ENCODE measurements at places on chromosomes 1 and 21.

- DNase-seq = no peak
These were observed 2.2 kb downstream of the PPP2R5A start for GRCh38 chr1:212287261-212287895.

- no peak for DNase-seq
These were observed 75.2 kb upstream of the LRRN2 start for GRCh38 chr1:204760757-204761156.

GRCh38 chr1:48931506-48932192 lies 155.0 kb upstream of the BEND5 start:
- DNase-seq = no peak

DNA sequence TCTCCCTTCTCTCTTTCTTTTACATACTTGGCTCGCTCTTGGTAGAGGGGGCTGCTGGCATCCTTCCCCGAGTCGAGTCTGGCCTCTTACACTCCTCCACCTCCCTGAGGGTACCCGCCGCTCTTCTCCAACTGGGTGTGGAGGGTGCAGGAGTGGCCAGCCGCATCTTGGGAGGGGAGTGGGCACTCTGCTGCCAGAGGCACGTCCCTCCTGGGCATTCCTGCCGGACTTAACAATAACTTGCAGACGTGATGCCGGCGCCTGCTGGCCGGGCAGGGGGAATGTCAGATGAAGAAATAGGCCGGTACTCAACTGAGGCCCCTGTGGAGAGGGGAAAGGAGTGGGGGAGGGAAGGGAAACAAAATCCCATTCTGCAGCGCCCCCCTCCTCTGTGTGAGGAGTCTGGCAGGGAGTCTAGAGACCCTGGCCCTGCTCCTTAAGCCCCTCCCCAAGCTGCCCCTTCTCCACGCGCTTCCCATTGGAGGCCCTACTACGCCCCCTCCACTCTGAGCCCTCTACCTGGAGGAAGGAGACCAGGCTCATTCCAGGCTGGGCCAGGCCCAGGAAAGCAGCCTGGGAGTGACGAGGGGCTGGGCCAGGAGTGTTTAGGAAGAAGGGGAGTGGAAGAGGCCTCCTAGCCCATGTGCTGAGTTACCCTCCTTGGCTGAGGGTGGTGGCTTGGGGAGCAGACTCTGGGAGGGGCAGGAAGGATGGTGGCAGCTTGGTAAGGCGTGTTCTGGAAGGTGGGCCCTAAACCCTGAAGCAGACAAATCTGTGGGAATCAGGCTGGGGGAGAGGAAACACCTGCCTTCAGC lies 1.8 kb downstream of the ATP2B4 start:
- DNase-seq = no peak

- no peak for DNase-seq
These were observed 87.3 kb downstream of the TBX15 start for GRCh38 chr1:118900643-118901440.

- no peak for DNase-seq
These were observed 291.2 kb downstream of the PTPRC start for GRCh38 chr1:198929961-198930599.

- no peak for DNase-seq
These were observed 16.8 kb upstream of the ARF1 start for GRCh38 chr1:228065543-228066347.

DNA sequence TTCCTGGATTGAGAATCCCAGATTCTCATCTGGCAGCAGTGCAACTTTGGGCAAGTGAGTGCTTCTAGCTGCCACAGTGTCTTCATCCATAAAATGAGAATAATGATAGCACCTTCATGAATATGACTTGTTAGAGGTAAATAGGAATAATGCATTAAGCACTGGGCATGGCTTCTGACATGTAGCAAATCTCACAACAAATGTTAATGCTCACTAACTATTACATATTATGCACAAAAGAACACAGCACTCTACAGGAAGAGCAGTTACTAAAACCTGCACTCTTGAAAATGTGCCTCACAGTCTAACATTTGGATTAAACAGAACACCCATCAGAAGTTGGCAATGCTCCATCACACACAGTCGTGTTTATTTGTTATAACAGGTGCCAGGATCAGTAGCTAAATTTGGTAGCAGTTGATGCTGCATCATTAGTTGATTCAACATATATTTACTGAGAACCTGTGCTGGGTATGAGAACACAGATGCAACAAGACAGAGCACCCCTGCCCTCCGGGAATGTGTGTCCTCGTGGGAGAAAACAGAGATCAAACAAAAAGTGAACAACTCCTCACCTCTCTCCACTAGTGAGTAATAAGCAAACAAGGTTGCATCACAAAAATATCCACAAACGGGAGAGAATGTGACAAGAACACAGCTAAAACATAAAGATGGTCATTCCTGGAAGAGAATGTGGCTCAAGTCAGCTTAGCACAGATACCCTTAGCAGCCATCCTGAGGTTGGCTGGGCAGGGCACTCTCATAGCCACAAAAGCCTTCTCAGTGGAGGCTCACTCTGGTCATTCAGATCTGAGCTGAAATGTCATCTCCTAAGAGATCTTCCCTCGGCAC lies 26.2 kb upstream of the LBR start:
- DNase-seq = no peak

GRCh38 chr1:27129225-27129624 lies 25.7 kb downstream of the SLC9A1 start:
- DNase-seq = no peak

DNA sequence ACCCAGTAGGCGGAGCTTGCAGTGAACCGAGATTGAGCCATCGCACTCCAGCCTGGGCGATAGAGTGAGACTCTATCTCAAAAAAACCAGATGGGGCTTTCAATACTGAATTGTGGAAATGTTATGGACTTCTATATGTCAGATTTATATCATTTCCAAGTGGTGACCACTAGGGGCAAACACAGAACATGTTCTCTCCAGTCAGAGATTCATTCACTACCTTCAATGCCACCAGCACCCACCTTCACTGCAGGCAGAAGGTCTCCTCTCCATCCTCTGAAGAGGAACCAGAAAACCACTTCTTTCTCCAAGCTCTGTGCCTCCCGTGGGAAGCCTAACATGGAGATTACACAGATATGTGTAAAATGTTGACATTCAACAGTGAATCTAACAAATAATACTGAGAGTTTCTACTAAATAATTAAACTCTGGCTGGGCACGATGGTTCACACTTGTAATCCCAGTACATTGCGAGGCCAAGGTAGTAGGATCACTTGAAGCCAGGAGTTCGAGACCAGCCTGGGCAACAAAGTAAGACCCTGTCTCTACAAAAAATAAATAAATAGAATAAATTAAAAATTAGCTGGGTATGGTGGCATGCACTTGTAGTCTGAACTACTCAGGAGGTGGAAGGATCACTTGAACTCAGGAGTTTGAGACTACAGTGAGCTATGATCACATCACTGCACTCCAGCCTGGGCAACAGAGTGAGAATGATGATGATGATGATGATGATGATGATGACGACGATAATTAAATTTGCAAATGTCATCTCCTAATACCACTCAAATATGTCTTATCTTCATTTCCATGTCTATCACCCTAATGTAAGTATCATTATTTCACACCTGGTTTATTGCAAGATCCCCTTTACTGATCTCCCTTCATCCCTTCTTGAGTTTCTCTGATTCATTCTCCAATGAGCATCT lies 151.1 kb downstream of the ZNF281 start:
- no peak for DNase-seq

GRCh38 chr1:61138921-61139774 lies 56.8 kb downstream of the NFIA start:
- DNase-seq = no peak

DNA sequence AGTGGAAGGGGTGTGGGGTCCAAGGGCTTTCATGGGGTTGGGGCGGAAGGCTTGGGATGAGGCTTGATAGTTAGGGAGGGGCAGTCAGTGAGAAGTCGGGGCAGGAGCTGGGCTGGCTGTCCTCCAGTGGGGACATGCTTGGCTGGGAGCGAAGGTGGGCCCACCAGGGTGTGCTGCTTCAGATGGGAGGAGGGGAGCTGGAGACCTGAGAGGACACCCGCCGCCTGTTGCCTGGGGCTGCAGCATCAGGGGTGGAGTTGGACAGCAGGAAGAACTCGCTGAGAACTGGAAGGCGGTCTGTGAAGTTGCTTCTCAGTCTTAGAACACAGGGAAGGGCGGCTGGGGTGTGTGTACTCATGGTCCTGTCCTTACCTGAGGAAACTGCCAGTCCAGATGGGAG lies 1.6 kb downstream of the THEM5 start:
- DNase-seq = no peak
